ENCODE measurements at places on chromosomes 11 and 22.

GRCh38 chr22:33271390-33272161 is 213.4 kb upstream of the SYN3 start:
- no peak for DNase-seq

GRCh38 chr11:31922450-31922849 is 111.3 kb upstream of the PAX6 start:
- DNase-seq = no peak

- DNase-seq = no peak
Measured at GRCh38 chr11:65435411-65435931, 12.9 kb downstream of the NEAT1 start.

DNA sequence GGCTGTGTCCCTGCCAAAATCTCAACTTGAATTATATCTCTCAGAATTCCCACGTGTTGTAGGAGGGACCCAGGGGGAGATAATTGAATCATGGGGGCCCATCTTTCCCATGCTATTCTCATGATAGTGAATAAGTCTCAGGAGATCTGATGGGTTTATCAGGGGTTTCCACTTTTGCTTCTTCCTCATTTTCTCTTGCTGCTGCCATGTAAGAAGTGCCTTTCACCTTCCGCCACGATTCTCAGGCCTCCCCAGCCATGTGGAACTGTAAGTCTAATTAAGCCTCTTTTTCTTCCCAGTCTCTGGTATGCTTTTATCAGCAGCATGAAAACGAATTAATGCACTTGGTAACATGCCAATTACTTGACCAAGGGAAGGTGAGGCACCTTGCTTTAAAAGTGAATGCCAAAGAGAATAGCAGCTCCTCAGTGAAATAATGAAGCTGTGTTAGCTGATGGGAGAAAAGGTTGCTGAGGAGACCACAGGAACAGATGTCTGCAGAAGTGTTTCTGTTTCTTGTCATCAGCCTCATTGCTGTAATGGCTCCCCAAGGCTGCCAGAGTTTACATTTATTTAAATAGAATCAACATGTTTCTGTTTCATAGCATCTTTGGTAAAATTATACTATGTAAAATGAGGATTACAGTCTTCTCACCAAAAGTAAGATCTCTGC is 89.0 kb upstream of the CD44 start:
- no peak for DNase-seq

DNA sequence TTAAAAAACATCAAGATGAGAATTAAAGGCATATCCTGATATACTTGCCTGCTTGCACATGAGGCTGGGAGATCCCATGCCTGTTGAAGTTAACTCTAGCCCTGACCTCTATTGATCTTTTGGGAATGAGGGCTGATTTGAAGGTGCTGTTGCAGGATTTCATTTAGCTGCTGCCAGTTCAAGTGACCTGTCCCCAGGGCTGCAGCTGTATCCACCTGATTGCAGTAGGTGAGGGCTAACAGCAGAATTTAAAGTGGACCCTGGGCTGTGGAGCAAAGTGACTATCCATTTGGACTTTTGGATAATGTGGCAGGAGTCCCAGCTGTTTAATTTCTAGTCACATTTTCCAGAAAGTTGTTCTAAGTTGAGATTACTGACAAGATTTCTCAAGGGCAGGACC is 50.8 kb upstream of the HORMAD2 start:
- DNase-seq = no peak

DNA sequence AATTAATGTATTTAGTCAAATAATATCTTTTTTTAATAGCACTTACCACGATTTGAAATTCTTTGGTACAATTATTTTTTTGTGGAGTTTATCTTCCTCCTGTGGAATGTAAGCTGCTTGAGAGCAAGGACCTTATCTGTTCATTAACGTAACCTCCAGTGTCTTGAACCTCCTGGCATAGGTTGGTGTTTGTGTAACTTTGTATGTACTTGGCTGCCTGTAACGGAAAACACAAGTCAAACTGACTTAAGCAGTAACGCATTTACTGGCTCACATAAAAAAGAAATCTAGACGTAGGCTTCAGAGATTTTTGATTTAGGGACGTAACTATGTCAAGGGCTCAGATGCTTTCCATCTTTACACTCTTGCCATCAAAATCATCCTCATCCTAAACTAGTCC is 56.1 kb downstream of the ARHGEF12 start:
- DNase-seq = no peak

DNA sequence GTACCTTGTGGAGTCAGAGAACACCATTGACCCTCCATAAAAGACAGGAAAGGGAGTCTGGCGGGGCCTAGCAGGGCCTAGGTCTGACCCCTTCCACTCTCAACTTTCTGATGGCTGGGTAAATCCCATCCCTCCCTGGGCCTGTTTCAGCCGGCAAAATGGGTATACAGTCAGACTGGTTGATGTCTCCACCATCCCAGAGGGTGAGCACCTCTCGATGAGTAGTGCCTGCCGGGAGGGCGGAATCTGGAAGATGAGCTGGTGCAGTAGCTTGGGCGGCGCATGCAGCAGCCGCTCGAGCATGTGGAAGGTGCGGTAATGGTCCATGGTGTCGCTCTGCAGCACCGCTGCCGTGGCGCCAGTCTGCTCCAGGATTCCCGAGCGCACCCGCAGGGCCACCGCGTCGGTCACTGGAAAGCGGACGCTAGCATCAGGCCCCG is 528 bp downstream of the FIBP start:
- DNase-seq = peak; percentile 30

GRCh38 chr22:28798810-28799605 is 1.4 kb downstream of the XBP1 start:
- DNase-seq = peak; percentile 50

DNA sequence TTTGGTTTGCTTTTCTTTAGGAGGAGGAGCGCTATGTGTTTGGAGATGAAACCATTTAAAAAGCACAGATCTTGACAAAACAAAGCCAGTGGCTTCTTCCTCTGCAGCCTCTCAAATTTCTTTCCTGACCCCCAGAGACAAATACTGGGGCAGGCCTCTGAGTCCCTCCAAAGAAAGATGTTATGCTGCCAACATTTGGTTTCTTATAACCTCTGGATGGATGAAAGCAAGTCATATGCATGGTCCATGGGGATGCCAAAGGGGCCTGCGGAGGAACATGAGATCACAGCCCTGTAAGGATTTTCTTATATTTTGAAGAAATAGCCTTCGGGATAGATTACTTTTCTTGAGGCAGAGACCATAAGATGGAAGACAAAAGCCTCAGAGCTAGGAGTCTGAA is 179.1 kb downstream of the TENM4 start:
- no peak for DNase-seq

DNA sequence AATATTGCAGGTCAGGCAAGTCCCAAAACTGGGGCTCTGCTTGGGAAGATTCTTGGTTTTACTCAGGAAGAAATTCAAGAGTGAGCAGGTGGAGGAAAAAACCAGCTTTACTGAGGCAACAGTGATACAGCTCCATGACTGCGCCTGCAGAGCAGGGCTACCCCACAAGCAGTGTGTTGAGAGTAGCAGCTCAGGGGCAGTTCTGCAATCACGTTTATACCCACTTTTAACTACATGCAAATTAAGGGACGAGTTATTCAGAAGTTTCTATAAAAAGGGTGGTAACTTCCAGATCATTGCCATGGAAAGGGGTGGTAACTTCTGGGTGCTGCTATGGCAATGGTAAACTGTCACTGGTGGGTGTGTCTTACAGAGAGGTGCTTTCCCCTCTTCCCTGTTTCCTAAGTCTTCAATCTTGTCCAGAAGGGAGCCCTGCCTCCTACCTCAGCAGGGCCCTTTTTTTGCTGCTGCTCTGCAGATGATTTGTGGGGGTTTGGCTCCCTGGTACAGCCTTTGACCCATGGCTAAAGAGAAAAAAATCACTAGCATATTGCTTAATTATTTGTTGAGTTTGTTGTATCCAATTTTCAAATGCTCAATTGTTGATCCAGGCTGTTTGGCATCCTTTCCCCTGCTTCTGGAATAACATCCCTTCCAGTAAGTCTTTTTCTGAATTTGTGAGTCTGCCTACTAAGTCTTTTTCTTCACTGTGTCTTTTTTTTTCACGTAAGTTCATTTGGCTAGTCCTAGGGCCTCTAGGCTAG is 30.0 kb upstream of the ME3 start:
- DNase-seq = no peak

DNA sequence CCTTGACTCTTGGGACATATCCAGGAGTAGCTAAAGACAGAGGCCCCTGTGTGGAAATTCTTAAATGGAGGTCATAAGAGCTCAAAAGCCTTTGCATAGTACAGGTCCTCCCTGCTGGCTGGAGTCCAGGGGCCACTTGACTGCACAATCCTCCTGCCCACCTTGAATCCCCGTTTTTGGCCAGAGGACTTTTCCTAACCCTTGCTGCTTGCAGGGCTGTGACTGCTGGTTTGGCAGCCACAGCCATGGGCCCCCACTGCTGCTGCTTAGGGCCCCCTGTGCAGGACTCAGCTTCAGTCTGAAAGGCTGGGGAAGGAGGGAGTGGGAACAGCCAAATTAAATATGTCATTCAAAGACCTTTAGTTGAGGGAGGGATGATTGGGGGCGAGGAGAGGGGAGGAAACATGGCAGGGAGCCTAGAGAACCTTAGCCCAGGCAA is 33.4 kb downstream of the ARHGAP1 start:
- no peak for DNase-seq

- no peak for DNase-seq
Measured at GRCh38 chr22:19325296-19325948, 33.9 kb upstream of the CLTCL1 start.

GRCh38 chr11:24833573-24833972 is 336.7 kb downstream of the LUZP2 start:
- no peak for DNase-seq

- peak; percentile 82 for DNase-seq
Measured at GRCh38 chr11:133082841-133083488, 449.3 kb downstream of the OPCML start.

DNA sequence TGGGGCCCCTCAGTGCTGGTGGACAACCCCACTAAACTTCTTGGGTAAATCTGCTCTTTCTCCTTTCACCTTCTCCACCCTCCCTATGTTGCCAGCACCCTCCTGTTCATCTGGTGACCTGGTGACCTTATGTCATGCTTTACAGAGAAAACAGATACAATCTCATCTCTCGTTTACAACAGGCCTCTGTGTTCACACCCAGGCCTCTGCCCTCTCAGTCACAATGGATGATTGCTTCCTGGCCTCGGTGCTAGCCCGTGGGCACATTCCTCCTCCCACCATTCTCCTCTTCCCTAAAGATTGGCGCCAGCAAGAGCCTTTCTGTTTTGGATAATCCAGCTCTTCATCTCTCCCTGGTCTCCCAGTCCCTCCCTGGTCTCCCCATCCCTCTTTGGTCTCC is 12.3 kb upstream of the PNPLA3 start:
- no peak for DNase-seq

DNA sequence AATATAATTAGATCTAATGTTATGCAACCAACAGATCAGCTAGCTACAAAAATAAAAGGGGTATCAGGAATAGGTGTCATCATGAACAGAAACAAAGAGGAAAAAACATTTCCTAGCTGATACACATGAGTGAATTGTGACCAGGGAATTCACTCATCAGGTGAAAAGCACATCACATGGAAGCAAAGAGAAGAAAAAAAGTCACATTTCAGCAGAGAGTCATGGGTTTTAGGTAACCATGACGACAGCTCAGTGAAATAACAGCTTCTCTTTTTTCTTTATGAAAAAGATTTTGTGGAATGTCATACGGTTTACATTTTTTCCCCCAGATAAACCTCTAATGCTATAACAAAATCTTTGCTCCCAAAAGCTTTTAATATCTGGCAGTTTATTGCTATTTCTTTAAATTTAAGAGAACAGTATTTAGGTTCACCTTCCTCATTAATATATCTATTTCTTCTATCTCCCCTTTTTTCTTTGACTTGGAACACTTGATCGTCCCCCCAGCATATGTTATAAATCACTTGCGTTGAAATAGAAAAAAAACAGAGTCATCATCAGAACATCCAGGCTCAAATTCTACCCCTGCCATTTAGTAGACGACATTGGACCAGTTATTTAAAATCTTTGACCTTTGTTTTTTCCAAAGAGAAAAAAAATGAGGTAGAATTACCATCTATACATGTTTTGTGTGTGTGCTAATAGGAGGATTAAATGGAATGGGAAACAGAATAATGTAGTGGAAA is 5.3 kb downstream of the TYR start:
- no peak for DNase-seq

DNA sequence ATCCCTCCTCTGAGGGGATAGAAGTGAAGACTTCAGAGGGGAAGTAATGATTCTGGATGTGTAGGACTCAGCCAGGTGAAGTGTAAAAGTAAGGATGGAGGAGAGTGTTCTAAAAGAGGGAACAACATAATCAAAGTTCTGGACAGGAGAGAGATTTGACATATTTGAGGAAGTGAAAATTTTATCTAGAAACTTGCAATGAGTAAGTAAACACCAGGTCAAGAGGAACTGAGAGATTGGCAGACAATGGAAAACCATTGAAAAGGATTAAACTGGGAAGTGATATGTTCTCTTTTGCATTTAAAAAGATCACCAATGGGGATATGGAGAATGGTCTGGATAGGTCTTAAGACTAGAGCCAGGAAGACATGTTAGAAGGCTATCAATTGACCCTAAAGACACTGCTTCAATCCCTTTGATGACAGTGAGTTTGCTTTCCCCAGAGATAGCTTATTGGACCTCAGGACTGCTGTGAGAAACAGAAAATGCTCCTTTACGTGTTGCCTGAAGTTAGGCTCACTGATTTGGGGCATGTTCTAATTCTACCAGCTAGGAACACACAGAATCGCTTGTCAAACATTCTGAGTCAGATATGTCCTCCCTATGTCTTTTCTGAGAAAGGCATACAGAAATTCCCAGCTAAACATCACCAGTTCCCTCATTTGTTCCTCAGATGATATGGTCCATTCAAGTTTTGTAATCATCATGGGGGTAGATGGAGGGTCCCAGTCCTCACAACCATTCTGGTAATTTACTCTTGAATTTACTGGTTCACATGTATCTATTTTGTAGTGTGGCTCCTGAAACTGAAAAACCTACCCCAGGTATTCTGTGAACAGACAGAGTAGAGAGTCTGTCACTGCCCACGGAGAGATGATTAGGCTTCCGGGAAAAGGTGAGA is 144.9 kb downstream of the MAML2 start:
- DNase-seq = no peak

DNA sequence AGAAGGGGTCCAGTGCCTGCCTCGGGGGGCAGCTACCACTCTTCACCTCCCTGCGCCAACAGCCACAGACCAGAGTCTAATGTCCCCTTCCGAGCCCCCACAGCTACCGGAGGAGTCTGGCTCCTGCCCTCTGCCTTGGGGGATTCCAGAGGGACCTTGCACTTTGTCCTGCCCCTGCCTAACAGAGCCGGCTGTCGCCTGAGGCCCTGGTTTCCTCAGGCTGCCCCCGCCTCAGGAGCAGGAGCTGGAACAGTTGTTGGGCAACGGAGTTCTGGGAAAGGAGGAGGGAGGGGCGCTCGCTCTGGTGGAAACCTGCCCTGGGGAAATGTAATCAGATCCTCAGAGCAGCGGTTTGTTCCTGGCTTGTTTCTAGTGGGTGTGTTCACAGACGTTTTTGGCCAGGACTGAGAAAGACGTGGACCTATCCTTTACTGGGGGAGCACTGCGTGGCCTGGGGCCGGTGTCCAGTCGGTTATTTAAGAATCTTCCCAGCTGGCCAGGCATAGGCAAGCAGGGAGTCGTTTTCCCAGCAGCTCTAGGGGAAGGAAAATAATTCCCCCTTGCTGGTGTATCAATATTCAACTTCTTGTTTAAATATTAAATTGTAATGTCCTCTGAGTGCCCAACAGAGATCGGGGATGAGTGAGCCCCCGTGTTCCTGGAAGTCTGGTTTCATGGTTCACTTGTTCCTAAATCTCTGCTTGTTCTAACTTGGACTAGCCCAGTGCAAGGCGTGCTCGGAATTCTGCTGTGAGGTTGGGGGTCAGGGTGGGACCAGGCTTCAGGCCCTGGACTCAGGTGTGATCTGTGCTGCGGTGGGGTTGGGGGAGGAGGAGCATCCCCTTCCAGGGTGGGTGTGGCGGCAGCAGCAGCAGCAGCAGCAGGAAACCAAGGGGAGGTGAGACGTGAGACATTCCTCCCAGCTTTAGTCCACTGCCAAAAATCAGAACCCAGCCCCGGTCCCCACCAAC is 32.1 kb downstream of the A4GALT start:
- peak; percentile 84 for DNase-seq

Measured in urothelium cell line (cell line).